ENCODE measurements at places on chromosomes 6 and 20.

DNA sequence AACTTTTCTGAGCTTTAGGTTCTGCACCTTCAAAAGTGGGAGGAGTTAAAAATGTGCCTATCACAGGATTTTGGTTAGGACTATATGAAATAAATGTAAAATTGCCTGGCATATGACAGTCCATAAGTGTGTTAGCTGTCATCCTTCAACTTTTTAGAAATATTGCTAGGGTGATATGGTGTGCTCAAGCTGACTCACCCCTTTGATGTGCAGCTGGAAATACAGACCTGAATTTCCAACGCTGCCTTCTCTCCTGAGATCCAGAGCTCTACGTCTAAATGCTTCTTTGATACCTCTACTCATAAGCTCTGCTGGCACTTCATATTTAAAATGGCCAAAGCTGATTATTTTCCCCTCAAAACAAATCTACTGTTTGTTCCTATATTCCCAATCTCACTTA is 2.7 kb downstream of the SLC35B3 start:
- DNase-seq = no peak

- DNase-seq = no peak
Measured at GRCh38 chr6:515267-515666, 123.7 kb downstream of the IRF4 start.

DNA sequence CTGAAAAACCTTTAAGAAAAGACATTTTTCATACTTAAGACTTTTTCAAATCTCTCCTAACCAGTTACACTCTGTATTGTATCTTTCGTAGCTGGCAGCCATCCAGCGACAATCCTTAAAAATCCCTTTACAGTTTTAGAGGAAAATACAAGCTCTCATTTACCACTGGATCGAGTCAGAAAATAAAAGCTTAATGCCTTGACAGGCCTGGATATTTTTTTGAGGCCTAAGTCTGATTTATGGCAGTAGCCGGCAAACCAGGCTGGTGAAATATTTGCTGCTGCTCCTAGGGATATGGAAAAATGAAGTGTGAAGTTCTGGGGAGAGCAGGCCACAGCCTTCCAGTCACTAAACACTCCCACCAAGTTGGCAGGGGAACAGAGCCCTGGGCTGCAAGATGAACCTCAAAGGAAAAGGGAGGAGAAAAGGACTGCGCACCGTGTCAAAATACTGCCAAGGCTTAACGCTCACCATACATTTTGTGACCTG is 213.0 kb upstream of the SUPT3H start:
- no peak for DNase-seq

- DNase-seq = peak; percentile 57
Measured at GRCh38 chr6:15474196-15474595, 188.6 kb downstream of the DTNBP1 start.

DNA sequence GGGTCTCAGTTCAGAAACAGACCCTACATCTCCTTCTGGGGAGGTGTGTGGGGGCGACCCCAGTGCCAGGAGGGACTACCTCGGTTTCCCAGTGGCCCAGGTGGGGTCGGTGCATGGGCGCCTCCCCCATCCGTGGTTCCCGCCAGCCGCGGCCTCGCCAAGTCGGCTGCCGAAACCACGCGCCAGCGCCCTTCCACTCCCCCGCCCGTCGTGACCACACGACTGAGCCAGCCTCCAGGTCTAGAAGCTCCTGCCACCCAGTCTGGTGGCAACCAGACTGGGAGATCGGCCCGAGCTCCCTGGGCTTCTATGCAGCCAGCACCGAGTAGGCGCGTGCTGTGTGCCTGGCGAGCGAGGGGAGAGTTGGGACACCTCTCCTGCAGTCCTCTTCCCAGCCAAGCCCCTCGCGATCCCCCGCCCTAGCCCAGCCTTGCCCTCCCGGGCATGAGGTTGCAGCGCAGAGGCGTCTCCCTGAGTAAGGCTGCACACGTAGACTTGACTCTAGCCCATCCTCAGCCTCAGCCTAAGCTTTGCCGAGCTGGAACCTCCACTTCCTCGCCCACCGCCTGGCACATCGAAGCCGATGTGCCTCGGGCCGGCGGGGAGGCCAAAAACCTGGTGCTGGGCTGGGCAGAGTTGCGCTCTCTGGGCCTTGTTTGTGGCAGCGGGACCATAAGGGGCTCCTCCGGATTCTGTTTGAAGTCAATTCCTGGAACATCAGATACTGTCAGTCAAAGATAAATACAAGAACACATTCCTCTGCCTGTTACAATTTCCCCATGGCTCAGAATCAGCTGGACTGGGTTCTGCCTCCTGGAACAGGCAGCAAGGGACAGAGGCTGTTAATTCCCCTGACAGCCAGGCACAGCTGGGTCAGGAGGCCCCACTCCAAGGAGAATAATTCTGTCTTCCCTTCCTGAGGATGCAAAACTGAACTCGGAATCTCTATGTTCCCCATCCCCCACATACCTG is 1.5 kb upstream of the CPNE5 start:
- DNase-seq = no peak

- DNase-seq = no peak
Measured at GRCh38 chr6:125142618-125143017, 11.0 kb upstream of the TPD52L1 start.

DNA sequence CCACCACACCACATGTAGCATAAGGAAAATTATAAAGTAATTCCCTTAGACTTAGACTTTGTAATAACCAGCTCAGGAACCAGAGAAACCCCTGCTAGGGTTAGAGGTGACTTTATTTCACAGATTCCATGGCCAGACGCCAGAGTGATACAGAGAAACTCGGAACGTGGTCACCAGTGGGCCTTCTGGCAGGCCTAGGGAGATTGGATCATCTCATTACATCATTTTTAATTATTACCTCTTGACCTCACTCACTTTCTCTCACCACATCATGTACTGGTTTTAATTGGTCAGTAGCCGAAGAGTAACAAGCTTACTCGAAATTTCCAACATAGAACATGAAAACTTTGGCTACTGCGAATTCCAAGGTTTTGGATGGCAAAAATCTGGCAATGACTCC is 72.9 kb downstream of the BMP6 start:
- DNase-seq = no peak

DNA sequence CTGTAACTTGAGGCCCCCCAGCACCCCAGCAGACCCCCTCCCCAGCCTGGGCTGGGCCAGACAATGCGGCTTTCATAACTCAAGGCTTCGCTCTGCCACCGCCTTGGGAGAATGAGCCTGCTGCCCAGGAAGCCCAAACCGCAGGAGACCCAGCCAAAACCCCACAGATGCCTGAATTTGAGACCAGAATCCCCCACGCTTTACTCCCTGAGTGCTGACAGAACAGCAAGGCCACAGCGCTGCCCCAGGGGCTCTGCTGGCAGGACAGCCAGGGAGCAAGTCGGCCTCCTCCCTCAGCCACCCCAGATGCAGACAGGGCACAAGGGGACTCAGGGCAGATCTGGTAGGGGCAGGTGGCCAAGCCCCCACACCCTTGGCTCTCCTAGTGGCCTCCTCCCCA is 2.2 kb downstream of the MDFI start:
- no peak for DNase-seq

DNA sequence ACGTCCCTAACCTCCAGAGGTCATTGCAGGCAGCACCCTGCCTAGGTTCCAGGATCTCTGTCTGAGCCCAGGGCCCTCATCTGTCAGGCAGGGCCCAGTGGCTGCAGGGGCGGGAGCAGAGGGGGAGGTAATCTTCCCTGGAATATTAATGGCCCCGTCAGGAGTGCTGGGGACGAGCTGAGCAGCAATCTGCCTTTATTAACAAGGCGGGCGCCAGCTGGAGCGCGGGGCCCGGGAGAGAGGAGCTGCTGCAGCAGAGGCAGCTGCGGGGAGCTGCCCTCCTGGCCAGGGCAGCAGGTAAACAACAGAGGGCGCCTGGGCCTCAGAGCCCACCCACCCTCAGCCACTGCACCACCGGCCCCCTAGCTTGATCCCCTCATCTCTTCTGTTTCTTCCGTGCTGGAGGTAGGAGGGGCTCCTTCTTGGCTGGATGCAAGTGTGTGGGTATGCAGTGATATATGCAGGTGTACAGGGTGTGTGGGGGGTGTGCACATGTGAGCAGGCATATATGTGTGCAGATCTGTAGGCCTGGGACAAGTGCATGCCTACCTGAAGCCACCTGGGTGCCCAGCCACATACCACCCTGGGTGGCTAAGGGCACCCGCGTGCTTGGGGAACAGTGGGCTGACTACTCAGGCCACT is 131.8 kb upstream of the MLN start:
- DNase-seq = no peak

- peak; percentile 86 for DNase-seq
Measured at GRCh38 chr20:44212792-44213191, 2.2 kb upstream of the OSER1 start.

All from mammary epithelial cell (primary cell).